ENCODE measurements at places on chromosomes 16 and 17. TPM values are rescaled to one million over a fixed set of nuclear protein-coding genes. Genes with fewer than 3 reads are reported as not detected.

Gene CCL4L2
- not detected for polyA plus RNA-seq

Gene NPIPA5
- 3.5 TPM for polyA plus RNA-seq

Gene CD79B
- polyA plus RNA-seq: 4.4 TPM

Gene KRTAP4-1
- polyA plus RNA-seq: 0.16 TPM

Gene HOXB3
- not detected for polyA plus RNA-seq

Gene QRICH2
- polyA plus RNA-seq: 3.8 TPM

Gene PAM16
- 228 TPM for polyA plus RNA-seq

Gene CDRT15L2
- polyA plus RNA-seq: not detected

Gene CNGB1
- polyA plus RNA-seq: not detected

Gene FOXC2
- polyA plus RNA-seq: not detected

Gene ITGB3
- polyA plus RNA-seq: 0.08 TPM

Gene DNAAF8
- polyA plus RNA-seq: 0.58 TPM

Gene ARL5C
- polyA plus RNA-seq: not detected

Gene TP53TG3
- polyA plus RNA-seq: not detected

Gene KCNJ16
- polyA plus RNA-seq: not detected

Gene SPATA32
- 0.11 TPM for polyA plus RNA-seq

Gene SLFN11
- polyA plus RNA-seq: 0.11 TPM

Gene TAT
- 0.03 TPM for polyA plus RNA-seq

Gene TLCD1
- 101 TPM for polyA plus RNA-seq

Gene BTBD17
- polyA plus RNA-seq: 14.8 TPM

Gene GNAO1
- polyA plus RNA-seq: 6.7 TPM

Gene P2RX5
- polyA plus RNA-seq: 12.0 TPM

Gene APOH
- not detected for polyA plus RNA-seq

Gene TMEM238L
- polyA plus RNA-seq: not detected
